Fibroblast of the aortic adventitia (primary cell): ENCODE measurements at places on chromosomes 3 and 15.

GRCh38 chr15:74146277-74146800, 16.0 kb downstream of the ISLR2 start:
- no peak for DNase-seq

GRCh38 chr15:55758580-55758986, 15.6 kb upstream of the PRTG start:
- no peak for DNase-seq

- DNase-seq, result peak; percentile 81
These were observed at the start of gene UBA7 for GRCh38 chr3:49813497-49814174. UBA7 (minus strand) TSS chr3:49813953; CDS start chr3:49813787, 166 bp downstream.

DNA sequence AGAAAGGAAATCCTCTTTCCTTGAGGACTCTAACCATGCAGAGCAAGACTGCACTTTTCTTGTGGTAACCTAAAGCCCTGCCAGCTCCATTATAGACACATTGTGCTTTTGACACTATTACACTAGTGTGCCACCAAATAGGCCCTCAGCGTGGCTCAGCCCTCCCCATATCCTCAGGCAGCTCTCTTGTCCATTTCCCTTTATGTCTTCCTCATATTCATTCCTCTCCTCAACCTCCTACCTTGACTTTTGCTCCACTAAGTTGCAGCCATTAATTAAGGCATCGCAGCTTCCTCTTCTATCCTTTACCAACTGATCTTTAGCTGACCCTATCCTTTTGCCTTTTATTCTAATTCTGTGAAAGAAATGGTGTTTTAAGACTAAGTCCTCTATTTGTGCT, 3.7 kb downstream of the ATG7 start:
- no peak for DNase-seq

GRCh38 chr3:13879946-13880810, at the start of gene WNT7A:
WNT7A (minus strand) TSS chr3:13880071; CDS start chr3:13879816, 255 bp downstream.
- no peak for DNase-seq

DNA sequence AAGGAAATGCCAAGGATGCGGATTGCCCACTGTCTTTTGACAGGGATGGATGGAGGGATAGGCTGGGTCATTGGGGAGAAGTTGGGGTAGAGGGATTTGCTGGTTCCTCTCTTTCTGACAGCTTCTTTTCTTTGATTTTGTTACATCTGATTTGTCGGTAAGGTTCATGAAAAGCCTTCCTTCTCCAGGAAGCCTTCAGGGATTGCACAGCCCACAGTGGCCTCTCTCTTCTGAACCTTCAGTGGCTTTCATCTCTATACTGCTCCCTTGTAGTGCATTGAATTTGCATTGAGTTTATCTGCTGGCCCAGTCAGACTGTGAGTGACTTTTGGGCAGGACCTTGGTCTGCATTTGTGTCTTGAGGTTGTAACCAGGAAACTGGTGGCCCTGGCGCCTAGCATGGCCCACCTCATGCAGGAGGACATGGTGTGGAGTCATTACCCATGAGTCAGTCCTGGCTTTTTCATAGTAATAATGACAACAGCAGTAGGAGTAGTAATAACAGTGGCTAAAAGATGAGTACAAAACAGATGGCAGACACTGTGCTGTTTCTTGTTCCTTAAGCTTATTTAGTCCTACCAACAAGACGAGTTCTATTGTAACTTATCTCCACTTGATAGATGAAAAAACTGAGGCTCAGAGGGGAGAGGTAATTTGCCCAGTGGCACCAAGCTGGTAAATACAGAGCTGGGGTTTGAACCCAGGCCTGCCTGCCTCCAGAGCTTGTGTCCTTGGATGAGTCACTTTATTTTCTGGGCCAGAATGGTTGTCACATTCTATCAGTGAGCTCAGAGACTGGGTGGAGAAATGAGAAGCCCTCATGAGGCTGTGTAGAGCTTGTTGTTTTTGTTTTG, 28.4 kb downstream of the SMAD6 start:
- peak; percentile 55 for DNase-seq

DNA sequence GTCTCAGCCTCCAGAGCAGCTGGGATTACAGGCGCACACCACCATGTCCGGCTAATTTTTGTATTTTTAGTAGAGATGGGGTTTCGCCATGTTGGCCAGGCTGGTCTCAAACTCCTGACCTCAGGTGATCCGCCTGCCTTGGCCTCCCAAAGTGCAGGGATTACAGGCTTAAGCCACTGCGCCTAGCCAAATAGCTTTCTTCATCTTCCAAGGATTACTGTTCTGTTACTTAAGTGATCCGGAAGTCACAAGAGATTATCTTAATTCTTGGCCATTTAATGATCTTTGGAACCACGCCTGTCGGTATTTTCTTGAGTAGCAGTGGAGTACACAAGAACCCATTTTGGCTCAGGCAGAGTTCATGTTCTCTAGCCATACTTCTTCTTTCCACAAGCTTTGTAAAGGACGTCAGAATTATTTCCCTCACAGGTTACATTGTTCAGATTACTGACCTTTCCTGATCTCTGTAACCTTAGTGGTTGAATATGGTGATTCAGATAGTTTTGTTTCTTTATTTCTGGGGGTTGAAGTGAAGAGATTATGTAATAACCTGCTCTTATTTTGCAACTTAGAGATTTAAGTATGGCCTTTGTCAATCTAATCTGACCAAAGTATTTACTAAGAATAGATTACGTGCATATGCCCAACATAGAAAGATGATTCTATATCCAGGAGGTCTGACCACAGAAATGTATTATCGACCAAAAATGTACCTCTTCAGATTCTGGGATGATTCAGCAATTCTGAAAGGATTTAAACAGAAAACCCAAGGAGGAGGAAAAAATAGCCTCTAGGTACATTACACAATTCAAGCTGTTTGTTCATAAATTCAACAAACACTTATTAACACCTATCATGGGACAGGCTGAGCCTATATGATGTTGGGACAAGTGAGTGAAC, 132.2 kb downstream of the GREM1 start:
- DNase-seq, result peak; percentile 99

GRCh38 chr3:36796161-36796560, 31.8 kb upstream of the DCLK3 start:
- DNase-seq, result peak; percentile 4

- peak; percentile 82 for DNase-seq
These were observed 764 bp downstream of the UACA start for GRCh38 chr15:70762469-70763119.

DNA sequence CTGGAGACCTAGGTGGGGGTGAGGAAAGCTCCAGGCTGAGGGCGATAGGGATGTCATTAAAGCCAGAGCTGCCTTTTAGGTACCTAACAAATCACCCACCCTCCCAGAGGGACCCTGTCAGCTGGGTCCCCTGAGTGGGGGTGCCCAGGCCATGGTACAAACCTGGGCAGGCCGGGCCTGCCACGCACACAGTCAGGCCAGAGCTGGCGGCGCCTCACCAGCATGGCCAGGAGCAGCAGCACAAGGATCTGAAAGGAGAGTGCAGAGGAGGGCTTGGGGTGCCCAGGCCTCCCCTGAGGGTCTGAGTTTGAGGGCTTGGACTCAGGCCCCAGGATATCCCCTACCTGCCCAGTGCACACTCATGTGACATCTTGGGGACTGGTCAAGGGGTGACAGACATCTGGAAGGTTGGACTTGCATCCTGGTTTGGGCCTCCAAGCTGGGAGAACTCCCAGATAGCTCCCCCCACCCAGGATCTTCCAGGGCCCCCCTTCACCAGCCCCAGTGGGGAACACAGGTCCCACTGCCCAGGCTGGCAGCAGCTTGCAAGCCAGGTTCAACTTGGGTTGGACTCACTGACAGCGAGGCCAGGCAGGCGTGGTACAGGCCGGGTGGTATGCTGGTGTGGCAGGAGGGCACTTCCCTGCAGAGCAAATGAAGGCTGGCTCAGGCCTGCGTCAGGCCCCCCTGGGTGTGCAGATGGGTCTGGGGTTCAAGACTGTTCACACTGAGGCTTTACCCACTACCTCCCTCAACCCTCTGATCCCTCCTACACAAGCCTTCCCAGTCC, 5.2 kb downstream of the STRA6 start:
- DNase-seq, result no peak

DNA sequence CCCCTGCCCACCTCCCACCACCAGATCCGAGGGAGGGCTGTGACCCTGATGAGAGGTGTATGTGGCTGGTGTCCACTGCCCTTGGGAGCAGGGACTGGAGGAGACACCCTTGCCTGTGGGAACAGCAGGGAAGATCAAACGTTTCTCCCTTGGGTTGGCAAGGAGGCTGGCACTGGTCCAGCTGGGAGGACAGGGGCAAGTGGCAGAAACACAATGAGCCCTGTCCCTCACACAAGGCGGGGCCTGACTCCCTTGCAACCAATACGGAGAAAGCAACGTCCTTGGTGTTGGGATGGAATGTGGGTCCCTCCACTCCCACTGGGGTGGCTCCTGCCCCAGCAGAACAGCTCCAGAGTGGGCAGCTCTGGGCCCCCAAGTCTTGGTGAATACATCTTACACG, 5.2 kb downstream of the HYAL2 start:
- no peak for DNase-seq

DNA sequence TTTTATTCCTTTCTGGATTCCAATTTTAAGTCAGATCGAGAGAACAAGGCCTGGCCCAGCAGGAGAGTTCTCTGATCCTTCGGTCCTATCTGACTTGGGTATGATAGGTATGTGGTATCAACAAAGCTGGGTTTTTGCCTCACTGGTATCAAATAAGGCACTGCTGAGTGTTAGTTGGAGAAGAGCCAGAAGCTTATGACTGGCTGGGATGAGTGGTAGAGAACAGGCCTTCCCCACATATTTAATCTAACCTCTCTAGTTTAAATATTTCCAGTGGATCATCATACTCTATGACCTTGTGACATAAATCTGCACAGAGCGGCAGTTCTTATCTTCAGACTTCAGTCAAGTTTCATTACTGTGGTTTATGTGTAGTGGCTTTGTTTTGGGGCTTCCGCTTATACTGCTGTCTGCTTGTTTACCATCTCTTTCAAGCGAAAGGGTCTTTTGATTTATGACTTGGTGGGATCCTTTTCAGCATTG, 164.5 kb downstream of the PTPRG start:
- DNase-seq, result peak; percentile 65

DNA sequence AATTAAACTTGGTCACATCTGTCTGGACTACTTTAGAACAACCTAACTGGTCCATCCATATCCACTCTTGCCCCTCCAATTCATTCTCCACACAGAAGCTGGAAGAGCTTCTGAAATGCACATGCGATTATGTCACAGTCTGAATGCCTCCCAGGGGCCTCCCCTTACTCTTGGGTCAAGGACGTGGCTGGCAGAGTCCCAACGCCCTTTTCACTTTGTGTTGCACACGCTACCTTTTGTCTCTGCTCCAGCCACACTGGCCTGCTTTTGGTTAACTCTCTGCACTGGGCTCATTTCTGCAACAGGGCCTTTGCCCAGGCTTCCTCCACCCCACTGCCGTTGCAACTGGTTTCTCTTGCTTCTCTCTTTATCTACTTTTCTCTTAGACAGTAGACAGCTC, 245.2 kb downstream of the IL20RB start:
- DNase-seq, result no peak

GRCh38 chr3:189975391-189975990, 145.2 kb downstream of the P3H2 start:
- DNase-seq, result peak; percentile 74

GRCh38 chr3:184808021-184808420, 3.9 kb upstream of the VPS8 start:
- no peak for DNase-seq

DNA sequence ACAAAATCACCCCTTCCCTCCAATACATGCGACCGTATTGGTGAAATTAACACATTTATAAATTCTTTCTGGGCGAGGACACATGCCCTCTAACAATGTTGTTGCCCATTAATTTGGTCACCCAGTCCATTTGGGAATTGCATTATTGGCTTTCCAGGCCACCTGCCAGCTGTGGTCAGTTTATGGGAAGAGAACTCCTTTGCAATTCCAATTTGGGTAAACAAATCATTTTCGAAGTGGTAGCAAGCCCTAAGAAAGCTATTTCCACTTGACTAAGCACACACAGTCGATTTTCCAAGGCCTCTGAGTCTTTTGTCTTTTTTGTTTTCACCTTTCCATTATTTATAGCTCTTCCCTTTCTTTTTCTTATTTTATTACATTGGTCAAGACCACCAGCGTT, 362.3 kb upstream of the RGMA start:
- no peak for DNase-seq

DNA sequence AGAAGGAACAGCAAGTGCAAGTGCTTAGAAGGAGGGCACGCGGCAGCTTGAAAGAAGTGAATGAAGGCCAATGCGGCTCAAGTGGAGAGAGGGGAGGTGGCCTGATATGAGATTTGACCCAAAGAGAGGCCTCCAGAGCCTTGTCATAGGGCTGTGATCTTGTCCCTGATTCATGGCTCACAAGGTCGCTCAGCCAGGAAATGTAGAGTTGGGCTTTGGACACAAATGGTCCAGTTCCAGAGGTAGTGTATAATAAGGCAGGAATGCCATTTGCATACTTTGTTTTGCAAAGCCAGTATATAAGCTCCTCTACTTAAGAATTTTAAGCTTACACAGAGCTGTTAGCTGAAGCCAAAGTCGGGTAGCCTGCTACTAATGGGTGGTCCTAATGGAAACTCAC, 33.7 kb downstream of the HGD start:
- DNase-seq, result no peak

DNA sequence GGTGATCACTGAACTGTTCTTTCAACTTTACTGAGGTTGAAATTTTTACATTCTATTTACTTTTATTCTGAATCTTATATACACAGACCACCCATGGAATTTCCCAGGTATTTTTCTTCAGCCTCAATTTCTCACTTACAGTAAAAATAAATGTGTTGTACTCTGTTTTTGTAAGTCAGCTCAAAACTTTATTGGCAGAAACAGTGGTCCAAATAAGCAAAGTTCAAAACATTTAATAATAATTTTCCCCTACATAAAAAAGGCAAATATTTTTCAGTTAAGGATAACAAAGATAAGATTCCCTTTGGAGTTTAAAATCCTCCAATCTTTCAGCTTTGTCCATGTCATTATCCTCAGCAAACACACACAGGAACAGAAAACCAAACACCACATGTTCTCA, 738.0 kb downstream of the FHIT start:
- DNase-seq, result no peak

GRCh38 chr15:30055604-30056003, 27.2 kb upstream of the GOLGA8J start:
- DNase-seq, result no peak

DNA sequence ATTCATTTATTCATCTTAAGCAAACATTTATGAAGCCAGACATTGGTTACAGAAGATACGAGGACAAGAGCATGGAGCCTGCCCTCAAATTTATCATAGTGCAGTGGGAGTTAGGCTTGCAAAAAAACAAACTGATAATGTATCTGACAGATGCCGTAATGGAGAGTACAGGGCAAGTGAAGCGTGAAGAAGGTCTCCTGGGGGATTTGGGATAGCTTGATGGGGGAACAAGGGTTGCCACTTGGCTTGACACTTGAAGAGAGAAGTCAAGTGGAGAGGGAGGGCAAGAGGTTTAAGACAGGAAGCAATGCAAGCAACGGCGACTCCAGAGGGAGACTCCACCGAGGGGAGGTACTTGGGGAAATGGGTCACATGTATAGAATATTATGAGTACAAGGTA, 129.3 kb downstream of the SSR3 start:
- no peak for DNase-seq

DNA sequence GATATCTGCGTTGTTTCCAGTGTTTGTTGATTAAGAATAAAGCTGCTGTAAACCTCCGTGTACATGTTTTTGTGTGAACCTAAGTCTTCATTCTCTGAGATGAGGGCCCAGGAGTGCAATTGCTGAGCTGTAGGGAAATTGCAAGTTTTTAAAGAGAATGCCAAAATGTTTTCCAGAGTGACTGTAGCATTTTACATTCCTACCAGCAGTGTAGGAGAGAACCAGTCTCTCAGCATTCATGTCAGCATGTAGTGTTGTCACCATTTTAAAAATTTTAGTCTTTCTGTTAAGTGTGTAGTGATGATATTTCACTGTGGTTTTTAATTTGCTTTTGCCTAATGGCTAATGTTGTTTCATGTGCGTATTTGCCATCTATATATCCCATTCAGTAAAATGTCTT, 3.4 kb upstream of the MGLL start:
- DNase-seq, result peak; percentile 35
